ENCODE measurements at places on chromosomes 2 and 18.

DNA sequence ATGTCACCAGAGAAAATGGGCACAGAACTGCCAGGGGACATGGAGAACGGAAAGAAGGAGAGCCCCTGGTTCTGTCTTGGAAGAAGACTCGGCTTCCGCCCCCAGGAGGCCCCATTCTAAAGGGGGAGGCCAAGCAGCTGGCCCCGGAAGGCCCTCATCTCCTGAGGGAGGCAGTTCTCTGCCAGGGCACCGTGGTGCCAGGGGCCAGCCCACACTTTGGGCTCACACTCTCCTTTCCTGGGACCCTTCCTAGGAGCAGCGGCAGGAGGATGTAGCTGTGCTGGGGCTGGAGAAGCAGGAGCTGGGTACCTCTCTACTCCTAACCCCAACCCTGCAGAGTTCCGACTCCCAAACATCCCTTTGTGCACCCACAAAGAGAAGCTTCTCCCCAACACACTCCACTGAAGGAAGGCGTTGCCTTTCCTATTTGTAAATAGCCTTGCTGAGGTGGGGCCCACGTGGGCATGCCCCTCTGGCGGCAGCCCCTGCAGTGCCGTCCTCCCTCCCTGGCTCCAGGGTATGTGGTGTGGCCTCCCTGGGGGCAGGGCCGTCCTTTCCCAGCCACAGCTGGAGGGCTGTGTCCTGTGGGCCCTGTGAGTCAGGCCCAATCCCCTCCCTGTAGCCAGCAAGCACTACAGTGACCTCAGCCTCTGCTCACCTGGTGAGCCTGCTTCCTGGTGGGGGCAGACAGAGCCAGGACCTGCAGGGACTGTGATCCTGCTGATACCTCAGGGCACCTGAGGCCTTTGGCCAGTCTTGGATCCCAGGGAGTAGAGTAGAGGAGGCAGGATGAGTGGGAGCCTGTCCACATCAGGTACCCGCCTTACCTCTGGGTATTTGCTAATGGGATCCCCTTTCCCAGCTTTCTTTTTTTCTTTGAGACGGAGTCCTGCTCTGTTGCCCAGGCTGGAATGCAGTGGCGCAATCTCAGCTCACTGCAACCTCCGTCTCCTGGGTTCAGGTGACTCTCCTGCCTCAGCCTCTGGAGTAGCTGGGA, 26.6 kb downstream of the ZFP36L2 start:
- DNase-seq: no peak

DNA sequence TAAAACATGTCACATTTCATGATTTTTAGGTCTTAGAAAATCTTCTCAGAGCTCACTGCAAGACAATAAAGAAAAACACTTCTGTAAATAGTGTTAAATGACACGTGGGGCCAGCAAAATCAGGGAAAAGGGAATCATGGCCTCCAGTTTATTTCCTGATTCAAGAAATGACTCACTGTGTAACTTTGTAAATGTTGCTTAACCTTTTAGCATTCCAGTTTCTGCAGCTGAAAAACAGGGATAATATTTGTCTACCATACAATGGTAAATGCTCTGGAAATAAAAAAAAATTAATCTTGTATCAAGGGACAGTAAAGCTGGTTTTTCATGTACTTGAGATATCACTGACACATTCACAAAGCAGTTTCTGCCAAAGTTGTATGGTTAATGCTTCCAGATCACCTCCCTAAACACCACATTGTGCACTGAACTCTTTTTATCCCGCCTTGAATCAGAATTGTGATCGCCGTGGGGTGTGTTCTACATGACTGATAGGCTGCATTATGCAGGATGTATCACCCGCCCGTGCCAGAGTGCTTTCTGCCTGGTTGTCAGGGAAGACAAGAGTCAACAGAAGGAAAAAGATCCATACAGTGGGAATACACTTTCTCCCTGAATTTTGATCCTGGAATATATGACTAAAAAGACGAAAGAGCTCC, 238.8 kb downstream of the IKZF2 start:
- DNase-seq: no peak

- DNase-seq: no peak
Measured at GRCh38 chr2:170017860-170018532, 160.0 kb upstream of the MYO3B start.

DNA sequence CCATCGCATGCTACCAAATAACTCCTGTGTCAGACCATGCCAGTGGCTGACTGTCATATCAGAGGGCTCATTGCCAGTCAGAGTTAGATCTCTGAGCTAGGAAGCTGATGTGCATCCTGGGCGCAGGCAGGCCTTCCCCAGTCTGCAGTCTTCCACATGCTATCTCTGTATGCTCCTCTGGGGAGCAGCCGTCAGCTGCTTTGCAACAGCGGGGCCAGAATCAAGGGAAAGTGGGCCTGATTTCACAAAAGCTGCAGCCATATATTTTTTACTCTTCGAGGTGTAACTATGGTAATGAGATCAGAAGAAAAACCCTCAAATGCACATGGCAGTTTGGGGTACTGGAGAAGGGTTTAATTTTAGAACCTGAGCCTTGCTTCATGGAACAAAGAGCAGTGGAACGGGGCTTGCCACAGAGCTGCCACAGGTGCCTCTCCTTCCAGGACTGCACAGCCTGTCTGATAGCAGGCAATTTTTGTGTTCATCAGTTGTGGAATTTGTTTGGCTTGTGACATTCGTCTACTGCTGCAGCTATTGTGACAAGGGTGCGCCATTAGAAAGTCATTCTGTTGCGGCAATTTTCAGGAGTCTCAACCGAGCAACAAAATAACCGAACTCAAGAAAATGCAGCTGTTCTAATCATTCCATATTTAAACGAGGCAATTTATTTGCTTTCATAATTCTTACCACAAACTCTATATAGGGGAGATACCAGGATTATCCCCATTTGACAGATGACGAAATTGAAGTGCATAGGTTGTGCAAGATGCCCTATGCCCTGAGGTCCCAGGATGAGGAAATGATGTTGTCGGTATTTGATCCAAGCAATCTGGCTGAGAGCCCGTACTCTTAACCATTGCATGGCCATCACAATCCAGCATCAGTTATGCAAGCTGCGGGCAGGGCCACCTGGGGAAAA, 109.6 kb upstream of the CYRIA start:
- no peak for DNase-seq

- DNase-seq: no peak
Measured at GRCh38 chr2:232860593-232861241, 9.3 kb upstream of the SNORC start.

- no peak for DNase-seq
Measured at GRCh38 chr2:221420245-221420644, 151.9 kb downstream of the EPHA4 start.

DNA sequence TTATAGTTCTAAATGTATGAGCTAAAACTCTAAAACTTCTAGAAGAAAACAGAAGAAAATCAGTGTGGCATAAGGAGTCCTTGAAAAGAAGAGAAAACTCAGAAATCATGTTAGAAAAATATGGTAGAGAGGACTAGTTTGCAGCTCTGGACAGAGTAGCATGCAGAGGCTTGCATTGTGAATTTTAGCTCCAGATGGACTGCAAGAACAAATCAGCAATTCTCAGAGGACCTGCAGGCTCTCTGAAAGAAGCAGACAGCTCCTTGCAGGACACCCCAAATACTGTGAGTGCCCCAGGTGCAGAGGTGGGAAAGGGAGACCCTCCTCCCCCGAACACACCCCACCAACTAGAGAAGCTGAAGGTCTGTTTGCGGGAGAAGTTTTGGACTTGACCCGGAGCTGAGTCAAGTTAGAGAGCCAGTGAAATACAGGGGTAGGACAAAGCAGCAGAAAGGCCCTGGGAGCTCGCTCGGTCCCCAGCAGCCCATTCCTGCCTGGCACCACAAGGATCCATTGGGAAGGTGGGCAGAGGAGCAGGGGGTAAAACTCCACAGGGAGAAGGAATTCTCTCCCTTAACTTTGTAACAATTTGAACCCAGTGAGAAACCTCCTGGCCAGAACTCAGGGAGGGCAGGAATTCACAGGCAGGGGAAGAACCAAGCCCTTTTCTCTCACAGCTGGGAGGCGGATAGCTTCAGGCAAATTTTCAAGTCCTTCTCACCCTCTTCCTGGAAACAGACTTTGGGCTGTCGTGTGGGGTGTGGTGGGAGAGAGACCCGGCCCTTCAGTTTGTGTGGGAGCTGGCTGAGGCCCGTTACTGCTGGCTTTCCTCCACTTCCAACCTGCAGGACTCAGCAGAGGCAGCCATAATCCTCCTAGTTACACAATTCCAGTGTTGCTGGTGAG, 216.2 kb upstream of the SLC35G4 start:
- DNase-seq: no peak

DNA sequence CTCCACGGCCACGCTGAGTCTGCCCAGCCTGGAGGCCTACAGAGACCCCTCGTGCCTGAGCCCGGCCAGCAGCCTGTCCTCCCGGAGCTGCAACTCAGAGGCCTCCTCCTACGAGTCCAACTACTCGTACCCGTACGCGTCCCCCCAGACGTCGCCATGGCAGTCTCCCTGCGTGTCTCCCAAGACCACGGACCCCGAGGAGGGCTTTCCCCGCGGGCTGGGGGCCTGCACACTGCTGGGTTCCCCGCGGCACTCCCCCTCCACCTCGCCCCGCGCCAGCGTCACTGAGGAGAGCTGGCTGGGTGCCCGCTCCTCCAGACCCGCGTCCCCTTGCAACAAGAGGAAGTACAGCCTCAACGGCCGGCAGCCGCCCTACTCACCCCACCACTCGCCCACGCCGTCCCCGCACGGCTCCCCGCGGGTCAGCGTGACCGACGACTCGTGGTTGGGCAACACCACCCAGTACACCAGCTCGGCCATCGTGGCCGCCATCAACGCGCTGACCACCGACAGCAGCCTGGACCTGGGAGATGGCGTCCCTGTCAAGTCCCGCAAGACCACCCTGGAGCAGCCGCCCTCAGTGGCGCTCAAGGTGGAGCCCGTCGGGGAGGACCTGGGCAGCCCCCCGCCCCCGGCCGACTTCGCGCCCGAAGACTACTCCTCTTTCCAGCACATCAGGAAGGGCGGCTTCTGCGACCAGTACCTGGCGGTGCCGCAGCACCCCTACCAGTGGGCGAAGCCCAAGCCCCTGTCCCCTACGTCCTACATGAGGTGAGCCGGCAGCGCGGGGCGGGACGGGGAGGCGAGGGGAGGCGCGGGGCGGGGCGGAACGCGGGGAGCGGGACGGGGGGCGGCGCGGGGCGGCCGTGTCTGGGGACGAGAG, 15.2 kb downstream of the NFATC1 start:
- no peak for DNase-seq

GRCh38 chr18:40553029-40553428, 1402.0 kb upstream of the PIK3C3 start:
- no peak for DNase-seq

DNA sequence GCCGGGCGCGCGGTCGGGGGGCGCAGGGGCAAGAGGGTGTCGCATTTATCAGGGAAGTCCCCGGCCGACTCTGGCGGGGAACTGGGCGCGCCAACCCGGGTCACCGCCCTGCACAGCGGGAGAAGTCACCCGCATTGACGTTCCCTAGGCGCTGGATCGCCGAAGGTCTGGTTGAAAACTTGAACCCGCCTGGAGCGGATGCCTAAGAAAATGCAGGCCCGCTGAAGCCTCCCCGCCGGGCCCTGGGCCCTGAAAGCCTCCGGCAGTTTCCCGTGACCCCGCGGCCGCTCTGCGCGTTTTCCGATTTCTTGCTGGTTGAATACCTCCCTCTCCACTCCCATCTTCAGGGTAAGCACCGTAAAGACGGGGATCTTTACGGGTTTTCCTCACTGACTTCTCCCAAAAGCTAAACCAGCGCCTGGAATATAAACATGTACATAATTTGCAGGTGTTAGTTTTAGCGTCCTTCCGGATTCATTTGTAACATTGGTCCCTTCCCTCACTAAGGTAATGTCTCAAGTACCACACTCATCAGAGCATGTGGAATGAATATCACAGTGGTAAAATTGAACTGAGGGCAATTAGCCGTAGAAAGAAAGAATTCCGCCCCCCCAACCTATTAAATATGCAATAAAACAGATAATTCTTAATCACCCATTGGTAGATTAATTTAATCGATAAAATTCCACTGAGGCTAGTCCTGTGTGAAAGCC, 675 bp upstream of the SPIRE1 start:
- no peak for DNase-seq

GRCh38 chr2:71716697-71717624, 263.6 kb downstream of the DYSF start:
- no peak for DNase-seq

DNA sequence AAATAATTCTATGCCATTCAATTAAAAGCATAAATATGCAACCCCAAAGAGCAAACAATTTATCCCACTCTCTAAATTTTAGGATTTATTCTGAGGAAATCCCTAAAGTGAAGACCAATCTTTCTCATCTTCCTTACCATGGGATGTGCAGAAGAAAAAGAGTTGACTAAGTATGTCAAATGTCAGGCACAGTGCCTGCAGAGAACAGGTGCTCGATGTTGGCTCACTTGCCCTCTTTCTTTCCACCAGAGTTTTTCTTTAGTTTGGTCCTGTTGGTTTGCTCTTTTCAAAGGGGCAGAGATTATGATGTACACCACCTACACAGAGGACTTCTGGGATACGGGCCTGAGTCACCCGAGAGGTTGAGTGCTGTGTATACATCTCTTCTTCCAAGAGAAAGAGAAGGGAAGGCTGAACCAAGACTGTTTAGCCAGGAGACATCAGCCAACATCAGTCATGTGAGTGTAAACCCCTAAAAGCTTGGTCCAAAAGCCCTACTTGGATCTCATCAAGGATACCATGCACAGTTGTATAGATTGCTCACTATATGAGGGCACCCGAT, 51.7 kb downstream of the SUMO1 start:
- no peak for DNase-seq

DNA sequence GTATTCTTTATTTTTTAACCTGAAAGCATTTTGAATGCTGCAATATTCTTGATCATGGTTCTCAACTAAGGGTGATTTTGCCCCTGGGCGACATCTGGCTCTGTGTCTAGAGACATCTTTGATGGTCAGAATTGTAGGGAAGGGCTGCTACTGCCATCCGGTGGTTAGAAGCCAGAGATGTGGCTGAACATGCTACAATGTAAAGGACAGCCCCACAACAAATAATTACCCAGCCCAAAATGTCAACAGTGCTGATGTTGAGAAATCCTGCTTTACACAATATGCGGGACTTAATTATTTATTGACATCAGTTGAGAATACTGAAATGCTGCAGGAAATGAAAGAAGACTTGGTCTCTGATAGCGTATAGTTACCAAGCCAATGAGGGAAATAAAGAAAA, 37.5 kb upstream of the SERPINB2 start:
- no peak for DNase-seq

- no peak for DNase-seq
Measured at GRCh38 chr2:12106440-12107080, 360.1 kb downstream of the LPIN1 start.

DNA sequence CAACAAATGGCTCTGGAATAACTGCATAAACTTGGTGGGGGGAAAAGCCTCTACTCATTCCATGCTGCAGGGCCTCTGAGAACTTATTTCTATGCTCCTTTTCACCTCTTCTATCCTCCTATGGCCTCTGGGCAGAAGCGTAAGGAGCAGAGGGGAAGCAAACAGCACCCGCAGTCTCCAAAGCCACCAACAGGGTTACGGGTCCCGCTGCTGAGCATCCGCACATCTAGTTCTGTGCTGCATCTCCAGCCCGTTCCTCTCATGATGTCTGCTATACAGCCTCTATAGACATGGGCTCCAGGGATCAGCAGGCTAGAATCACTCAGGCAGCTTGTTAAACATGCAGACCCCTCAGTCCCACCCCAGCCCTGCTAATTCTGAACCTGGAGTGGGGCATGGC, 25.9 kb downstream of the PSTPIP2 start:
- no peak for DNase-seq

- DNase-seq: no peak
Measured at GRCh38 chr18:79372461-79372860, 23.3 kb upstream of the NFATC1 start.
